ENCODE measurements at places on chromosomes 5 and 9.

- no peak for DNase-seq
Observed at GRCh38 chr5:168869615-168870227, 290.6 kb upstream of the PANK3 start.

DNA sequence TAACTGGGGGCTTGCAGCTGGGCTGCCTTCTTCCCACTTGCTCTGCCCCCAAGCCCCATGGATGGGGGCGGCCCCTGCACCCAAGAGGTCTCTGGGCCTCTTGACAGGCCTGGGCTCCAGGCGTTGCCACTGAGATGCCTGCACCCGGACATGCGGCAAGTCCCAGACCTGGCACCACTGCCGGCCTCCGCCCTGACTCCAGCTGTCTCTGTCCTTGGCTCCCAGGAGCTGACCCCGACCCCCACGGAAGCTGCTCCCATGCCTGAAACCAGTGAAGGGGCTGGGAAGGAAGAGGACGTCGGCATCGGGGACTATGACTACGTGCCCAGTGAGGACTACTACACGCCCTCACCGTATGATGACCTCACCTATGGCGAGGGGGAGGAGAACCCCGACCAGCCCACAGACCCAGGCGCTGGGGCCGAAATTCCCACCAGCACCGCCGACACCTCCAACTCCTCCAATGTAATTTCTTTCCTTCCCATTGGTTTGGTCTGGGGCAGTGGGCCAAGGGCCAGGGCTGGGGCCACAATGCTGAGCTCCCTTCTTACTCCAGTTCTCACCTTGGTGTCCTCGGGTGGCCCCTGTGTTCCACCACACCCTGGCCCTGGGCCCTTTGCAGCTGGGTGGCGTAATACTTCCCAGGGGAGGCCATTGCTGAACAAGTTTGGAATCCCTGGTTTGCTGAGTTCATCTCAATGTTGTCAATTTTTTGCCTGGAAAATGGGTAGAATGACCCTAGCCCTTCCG is 88.6 kb downstream of the COL5A1 start:
- DNase-seq, result no peak

DNA sequence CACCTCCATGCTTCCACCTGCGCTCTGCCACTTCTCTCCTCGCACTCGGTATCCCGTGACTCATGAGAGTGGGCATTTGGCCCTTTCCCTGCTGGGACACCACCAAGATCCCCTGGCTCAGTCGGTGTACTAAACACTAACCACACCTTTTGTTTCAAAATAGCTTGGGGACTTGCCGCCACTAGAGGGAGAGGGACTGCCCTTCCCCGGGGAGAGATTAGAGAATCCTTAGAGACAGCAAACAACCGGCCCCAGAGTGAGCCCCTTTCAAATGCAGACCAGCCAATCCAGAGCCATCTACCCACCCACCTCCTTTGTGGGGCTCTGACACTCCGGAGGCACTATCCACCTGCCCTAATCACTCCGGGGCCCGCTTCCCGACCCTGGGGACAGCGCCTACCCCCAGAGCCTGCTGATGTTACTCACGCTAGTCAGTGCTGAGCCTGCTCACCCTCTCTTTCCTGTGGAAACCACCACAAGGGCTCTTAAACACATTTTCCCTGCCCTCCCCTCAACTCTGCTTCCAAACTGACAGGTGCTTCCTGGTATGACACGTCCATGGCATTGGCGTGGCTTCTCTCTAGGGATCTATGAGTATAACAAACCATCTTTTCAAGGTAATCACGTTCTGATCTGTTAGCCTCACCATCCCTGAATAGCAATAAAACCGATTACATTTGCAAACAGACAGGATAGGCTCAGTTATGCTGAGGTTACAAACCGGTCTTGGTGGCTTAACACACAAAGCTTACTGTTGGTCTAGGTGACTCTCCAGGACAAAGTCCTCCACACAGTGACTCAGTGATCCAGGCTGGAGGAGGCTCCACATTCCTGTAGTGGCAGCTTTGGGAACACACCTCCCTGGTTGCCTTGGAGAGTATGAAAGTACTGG is 180.1 kb upstream of the MVB12B start:
- DNase-seq, result no peak

DNA sequence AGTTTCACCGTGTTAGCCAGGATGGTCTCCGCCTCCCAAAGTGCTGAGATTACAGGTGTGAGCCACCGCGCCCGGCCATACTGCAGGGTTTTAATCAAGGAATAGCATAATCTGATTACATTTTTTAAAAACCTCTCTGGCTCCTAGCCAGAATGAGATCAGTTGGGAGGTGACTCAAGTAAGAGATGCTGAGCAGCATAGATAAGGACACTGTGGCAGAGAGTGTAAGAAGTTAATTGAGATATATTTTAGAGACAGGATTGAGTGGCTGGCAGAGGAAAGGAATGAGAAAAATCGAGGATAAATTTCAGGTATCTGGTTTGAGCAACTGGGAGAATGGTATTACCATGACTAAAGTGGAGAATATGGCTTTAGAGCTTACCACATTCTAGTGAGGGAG is 7.3 kb upstream of the RIGI start:
- DNase-seq, result no peak

DNA sequence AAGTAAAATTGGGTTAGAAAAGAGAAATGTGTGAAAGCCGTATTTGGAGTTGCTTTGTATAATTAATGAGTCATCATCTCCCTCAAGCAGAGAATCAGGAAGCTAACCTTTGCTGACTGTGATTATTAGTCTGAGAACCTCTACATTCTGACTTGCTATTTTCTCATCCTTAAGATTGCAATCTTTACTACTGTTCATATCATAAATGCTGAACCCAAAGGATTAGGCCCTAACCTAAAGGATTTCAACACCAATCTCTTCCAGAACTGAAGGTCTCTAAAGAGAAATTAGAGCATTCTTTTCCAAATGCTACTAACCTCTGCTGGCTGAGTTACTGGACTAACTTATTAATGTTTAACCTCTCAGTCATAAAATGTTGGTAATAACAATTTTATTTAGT is 538.1 kb upstream of the MEF2C start:
- DNase-seq, result no peak

GRCh38 chr5:16350816-16351215 is 114.8 kb downstream of the ZNF622 start:
- no peak for DNase-seq

DNA sequence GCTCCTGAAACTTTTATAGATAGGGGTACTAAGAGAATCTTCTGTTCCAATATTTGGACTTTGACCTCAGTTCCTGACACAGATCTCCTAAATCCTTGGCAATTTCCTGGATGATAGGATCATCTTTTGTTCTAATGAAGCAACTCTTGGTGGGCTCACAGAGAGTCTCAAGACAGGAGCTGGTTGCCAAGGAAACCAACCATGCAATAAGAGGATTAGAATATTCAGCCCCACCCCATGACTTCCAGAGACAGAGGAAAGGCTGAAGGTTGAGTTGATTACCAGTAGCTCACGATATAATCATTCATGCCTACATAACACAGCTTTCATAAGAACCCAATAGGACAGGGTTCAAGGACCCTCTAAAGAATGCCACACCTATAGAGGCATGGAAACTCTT is 2050.2 kb upstream of the CDH6 start:
- no peak for DNase-seq

All from NCI-H446 treated with DMSO at 0.1 percent for 48 hours (cell line).